ENCODE measurements at places on chromosomes 11 and 22.

DNA sequence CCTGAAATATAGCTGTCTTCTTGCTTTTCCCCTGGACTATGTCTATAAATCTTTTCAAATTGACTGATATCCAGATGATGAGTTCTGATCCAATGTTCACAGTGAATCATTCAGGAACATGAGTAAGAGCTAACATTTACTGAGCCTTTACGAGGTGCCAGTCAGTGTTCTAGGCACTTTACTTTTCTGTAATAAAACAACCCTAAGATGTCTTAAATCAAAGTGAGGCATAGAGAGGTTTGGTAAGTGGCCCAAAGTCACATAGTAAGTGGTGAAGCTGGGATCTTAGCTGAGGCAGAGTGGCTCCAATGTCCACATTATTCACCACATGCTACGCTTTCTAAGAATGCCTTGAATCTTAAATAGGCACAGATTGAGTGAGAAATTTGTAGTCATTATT lies 79.9 kb upstream of the OR4C15 start:
- no peak for DNase-seq

DNA sequence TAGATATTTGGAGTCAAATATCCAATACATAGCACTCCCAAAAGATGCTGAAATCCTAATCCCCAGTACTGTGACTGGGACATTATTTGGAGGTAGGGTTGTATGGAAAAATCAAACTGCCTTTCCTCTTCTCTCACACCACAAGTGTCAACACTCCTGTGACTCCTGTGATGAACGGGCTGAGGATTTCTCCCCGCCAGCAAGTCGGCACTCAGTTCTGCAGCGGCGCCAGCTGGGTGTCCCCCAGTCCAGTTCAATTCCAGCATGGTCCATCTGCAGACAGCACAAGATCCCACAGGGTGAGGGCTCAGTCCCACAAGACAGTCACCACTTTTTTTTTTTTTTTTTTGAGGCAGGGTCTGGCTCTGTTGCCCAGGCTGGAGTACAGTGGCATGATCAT lies 4.3 kb upstream of the PARVB start:
- DNase-seq = no peak

GRCh38 chr11:102793677-102794290 lies 4.2 kb downstream of the MMP1 start:
- DNase-seq = no peak

DNA sequence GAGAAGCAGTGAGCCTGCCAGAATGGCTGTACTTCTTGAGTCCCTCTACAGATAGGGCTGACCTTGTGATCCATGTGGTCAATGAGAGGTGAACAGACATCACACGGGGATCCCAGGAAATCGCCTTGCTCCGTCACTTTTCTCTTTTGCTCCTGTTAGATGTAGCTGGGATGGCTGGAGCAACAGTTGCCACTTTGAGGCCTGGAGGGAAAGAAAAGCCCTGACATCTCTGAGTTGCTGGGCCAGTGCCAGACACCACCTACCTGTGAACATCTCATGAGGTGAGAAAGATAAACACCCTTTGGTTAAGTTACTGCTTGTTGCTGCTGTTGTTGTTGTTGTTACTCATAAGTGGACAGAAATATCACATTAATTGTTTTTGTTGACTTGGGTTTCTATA lies 840.3 kb downstream of the TBC1D22A start:
- DNase-seq = no peak

DNA sequence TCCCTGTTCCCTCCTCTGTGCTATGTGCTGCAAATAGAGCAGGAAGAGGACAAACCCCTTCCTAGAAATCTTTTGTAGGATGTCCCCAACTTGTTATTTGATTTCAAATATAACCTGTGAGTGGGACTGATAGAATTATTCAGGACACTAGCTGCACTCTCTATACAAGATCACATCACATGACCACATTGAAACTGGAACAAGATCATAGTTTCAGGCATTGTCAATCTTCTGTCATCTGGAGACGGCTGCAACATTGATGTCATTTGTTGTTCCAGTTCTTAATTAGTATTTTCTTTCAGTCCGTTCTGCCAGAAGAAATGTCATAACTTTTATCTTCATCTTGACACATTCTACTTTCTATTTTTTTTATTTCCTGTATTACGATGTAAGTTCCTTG lies 89.3 kb downstream of the GRIA4 start:
- no peak for DNase-seq

DNA sequence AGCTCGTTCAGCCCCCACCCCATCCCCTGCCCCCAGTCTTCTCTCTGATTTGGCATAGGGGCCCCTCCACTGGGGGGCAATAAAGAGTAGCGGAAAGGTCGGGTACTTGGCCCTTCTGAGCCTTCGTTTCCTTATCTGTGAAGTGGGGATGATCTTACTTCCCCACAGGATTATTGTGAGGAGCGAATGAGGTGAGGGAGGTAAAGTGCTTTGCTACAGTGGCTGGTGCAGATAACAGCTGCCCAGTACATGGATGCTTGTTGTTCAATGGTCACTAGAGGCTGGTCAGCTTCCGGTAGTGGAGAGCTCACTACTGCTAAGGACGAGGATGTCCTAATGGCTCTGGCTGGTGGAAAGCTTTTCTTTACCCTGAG lies 101.2 kb downstream of the CEP164 start:
- no peak for DNase-seq

- DNase-seq = no peak
These were observed 54.8 kb downstream of the TRIOBP start for GRCh38 chr22:37751449-37752188.

DNA sequence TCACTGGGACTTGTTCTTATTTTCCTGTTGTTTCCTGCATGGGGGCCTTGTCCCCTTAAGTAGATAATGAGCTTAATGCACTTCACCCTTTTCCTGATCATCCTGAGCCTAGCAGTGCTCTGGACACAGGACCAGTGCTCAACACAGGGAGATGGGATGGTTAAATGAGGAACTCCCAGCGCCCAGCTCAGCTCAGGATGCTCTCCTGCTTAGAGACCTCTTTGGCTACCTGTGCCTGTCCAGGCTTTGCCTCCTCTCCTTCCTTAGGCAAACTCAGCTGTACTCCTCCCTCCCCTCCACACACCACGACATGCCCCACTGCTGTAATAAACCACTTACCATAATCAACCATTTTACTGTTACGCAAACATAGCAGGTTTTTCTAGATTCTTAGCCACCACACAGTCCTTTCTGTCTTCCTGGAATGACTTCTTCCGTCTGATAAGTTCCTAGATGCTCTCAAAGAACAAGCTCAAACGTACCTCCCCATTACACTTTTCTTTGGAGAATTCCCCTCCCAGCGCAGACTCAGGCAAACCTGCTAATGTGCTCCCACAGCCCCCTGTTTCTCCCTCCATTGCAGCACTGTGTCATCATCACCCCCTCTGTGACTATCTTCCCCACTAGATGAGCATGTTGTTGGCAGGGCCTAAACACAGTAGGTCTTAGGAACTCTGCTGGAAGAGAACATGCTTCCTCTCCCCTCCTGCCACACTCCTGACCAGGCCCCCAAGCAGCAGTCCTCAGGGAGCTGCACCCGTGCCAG lies 113.6 kb downstream of the MICAL2 start:
- DNase-seq = no peak

GRCh38 chr11:128346804-128347203 lies 240.6 kb downstream of the ETS1 start:
- no peak for DNase-seq

DNA sequence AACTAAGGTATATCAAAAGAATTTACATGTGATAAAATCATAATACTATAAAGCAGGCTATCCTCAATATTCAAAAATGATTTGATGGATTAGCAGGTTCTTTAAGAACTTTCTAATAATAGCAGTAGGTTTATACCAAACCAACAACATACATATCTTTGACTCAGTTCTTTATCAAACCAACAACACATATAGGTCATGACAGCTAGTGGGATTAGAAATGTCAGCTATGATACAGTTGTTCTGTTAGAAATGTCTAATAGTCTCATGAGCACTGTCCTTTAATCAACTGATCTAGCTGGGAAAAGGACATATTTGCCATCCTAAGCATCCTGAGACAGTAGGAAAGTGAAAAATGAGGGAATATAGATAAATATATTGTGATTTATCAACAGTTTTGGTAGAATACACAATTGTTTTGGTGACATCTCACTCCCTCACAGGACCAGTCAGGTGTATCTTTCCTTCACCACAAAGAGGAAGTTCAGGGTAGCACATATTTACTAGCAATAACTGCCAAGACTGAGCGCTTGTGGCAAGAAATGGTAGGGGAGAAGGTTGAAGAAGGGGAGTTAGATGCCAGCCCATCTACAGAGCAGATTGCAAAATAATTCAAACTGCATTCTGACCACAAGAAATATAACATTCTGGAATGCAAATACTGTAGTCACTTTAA lies 90.8 kb upstream of the APOA1 start:
- DNase-seq = no peak

Measured in NCI-H2081 (cell line).